Fibroblast of the conjunctiva (primary cell): ENCODE measurements at places on chromosomes 12 and 14.

GRCh38 chr14:44970907-44971306 is 8.9 kb downstream of the TOGARAM1 start:
- DNase-seq = no peak

DNA sequence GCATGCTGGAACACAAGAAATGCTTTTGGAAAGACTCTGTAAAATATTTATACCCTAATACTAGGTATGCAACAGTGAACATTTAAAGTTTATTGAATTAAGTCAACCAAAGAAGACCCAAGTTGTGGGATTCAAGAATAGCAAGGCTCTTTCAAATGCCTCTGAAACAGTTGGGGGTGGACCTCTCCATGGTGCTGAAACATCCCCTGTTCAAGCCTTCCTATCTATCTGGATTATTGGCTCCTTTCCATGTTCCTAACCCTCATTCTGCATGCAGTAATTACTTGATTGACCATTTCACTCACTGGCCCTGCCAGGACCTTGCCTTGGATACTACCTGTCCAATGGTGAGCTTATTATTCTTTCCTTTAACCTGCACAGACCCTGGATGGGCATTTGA is 349.7 kb downstream of the NRXN3 start:
- DNase-seq = no peak

DNA sequence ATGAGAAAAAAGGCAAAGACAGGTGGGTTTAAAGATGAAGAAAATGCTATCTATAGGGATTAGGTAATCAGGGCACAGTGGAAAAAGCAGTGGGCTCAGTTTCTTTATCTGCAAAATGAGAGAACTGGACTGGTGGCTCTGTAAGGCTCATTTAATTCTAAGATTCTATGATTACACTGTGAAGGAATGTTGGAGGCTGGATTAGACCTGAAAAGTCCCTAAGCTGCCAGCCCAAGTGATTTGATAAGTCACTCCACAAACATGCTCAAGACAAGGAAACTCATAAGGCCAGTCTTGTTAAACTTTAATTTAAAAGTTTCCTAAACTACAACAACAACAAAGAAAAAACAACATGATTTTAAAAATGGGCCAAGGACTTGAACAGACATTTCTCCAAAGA is 75.1 kb downstream of the DCAF5 start:
- DNase-seq = peak; percentile 51

DNA sequence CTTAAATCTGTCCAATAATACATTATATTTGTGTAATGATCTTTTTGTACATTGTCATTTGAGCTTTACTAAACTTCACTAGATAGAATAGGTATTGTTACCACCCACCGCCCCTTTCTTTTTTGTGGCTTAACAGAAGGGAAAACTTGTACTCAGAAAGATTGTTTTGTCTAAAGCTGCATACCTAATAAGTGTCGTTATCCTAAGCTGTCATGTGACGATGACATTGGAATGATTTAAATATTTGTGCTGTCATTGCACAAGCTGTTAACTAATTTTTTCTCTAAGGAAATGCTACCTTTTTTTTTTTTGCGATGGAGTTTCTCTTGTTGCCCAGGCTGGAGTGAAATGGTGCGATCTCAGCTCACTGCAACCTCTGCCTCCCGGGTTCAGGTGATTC is 3.6 kb downstream of the DIP2B start:
- no peak for DNase-seq

- DNase-seq = no peak
Observed at GRCh38 chr14:21405097-21405496, 21.3 kb upstream of the SUPT16H start.
